ENCODE measurements at places on chromosomes 4 and X.

GRCh38 chr4:93501946-93502345 is 326.6 kb upstream of the ATOH1 start:
- no peak for DNase-seq

DNA sequence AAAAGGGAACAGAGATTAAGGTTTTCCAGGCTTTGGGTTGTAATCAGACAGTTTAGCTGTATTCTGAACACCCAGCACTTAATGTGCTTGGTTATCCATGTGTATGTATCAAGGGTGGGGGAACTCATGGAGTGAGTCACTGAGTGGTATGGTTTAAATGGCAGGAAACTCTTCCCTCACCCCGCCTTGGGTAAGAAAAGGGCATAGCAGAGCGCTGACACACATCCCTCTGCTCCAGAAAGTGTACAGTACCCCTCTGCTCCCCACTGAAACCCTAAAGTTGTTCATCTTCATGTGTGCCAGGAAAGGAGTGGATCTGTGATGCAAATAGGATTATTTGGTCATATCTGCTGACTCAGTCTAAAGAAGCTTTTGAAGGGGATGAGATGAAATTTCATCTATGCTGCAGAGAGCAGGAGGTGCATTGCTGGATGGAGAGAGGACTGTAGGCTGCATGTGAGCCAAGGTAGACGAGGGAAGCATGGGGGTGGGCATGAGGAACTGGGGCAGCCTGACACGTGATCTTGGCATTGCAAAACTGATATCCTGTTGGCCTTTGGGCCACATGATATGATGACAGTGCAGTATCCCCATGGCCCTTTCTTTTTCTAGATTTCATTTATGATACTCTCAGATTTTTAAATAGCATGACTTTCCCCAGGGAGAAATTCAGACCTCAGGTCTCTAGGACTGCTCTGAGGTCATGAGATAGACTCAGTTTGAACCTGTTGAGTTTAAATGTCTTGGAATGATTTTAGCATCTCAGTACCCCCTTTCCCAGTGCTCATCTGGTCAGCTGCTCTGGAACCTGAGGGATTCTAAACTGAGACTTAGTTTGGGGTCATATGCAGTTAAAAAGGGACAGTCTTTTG is 84.8 kb downstream of the TMEM164 start:
- DNase-seq = no peak

GRCh38 chr4:151801547-151802516 is 41.0 kb upstream of the GATB start:
- DNase-seq = peak; percentile 4

DNA sequence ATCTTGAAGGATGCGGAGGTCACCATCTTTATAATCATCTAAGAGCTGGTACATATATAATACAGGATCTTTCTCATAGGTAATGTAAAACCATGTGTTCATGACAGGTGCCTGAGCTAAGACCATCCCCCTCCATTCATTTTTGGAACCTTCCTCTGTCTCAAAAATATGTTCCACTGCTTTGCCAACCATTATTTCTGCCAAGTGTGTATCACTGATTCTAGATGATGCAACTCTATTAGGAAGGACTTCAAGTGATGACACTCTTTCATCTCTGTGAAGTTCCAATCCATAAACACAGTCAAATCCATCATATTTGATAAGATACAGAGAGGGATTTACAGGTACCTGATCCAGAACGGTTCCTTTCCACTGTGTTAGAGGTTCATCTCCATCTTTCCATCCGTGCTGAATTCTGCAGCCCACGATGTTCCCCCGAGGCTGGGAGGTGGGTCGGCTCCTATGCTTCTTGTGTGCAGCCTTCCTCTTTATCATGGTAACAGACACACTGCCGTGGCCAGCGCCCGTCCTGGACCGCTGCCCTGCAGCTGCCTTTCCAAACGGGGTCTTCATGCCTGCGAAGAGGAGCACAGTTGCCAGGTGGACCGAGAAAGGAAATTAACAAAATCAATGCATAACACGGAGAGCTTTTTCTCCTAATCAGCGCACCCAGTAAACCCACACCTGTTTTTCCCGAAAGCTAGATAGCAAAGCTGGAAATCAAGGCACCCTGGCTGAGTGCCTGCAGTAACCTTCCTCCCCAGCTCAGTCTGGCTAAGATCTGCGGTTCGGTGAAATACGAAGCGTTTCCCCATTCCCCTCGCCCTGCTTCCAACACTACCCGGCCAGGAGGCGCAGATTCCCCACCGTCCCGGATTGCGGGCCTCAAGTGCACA is 718 bp downstream of the SPIN3 start:
- no peak for DNase-seq

DNA sequence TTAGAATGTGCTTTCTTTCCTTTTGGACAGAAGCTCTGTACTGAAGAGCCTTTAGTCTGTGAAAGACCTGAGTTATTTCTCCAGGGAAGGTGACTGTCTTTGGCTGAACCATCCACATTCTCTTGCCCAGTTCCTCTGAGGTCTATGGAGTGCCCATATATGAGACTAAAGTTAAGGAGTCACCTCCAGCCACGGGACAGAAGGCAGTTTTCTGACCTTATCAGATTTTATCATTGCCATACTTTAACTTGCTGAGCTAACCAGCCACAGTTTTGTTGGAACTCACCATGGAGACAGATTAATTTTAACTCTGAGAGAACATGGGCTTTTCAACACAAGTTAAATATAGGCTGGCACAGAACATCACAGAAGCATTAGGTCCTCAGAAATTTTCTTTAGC is 26.3 kb downstream of the IL1RAPL1 start:
- no peak for DNase-seq

DNA sequence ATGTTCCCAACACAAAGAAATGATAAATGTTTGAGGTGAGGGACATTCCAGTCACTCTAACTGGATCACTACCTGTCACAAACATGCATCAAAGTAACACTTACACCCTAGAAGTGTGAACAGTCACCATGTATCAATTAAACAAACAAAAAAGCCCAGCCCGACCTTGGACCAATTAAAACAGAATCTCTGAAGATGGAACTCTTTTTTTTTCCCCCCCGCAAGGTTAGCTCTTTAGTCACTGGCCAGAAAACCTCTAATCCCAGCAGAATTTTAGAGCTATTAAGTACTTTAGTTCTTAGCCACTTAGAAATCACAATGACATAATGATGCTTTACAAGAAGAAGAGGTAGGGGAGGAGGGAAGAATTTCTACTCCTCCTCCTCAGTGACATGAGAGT is 154.5 kb downstream of the PALLD start:
- DNase-seq = no peak

- DNase-seq = peak; percentile 79
Measured at GRCh38 chr4:143184503-143185252, at the start of gene USP38. USP38 (plus strand) TSS chr4:143184917; CDS start chr4:143185451, 534 bp downstream.

DNA sequence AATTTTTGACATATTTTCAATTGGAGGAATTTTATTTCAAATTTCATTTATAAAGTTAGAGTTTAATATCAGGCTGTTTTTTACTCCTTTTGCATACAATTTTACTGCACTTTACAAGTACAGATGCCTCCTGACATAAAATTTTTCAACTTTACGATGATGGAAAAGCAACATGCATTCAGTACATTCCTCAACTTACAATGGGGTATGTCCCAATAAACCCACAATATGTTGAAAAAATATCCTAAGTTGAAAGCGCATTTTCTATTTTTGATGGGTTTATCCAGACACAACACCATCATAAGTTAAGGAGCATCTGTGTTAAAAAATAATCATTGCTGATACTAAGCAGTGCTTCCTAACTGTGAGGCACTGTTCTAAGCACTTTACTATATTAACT is 4.3 kb downstream of the KLHL5 start:
- DNase-seq = no peak

- DNase-seq = no peak
Measured at GRCh38 chr4:40800064-40800463, 50.3 kb downstream of the NSUN7 start.

GRCh38 chr4:164904336-164904735 is 27.4 kb downstream of the APELA start:
- DNase-seq = no peak

DNA sequence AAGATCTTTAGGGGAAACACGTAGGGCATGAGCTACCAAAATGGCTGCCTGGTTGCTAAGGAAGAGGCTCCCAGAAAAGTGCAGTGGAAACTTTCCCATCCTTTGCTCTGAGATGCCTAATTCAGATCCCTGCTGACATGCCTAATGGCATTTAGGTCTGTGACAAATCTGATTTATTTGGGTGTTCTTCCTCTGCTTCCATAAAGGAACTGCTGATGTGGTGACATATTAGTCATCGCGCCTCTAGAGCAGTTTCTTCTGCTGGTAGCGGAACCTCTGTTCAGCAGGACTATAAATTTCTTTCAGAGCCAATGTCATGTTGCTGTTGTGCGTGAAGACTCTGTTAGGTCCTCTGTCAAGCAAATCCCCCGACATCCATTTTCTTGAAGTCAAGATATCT is 310.0 kb downstream of the PDHA2 start:
- no peak for DNase-seq

DNA sequence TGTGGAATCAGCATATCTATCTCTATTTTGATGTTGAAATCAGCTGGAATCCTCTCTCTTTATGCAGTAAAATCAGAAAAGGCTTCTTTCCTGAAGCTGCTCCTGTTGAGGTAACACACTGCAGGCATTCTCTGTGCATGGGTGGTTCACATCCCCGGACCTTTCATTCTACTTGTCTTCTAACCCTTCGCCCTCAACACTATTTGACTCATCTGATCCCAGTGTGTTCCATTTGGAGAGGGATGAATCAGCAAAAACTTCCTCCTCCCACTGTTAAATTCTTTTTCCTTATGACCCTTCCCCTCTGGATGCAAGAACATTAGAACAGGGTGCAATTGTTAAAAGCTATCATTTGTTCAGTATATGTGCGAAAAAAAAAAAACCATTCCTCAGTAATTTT is 67.4 kb downstream of the RNF150 start:
- no peak for DNase-seq
